CD4-positive, alpha-beta memory T cell (primary cell): ENCODE measurements at places on chromosomes 3 and 15.

DNA sequence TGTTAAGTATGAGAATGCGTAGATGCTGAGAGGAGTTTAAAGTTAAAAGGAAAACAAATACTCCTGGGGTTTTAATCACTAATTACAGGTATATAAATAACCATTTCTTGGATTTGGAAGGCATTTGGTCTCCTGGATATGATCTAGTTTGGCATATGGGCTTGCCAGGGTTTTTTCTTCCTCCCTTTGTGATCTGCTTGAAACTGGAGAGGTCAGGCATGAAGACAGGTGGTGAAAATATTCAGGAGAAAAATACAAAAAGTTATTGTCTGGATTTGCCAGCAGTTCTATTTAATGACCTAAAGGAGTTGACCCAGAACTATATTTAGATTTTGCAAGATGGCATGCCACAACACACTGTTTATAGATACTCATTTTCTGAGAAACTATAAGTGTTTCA, 136.3 kb downstream of the DIPK2A start:
- DNase-seq = no peak

GRCh38 chr15:78142332-78142731, 6.8 kb upstream of the IDH3A start:
- DNase-seq = no peak

DNA sequence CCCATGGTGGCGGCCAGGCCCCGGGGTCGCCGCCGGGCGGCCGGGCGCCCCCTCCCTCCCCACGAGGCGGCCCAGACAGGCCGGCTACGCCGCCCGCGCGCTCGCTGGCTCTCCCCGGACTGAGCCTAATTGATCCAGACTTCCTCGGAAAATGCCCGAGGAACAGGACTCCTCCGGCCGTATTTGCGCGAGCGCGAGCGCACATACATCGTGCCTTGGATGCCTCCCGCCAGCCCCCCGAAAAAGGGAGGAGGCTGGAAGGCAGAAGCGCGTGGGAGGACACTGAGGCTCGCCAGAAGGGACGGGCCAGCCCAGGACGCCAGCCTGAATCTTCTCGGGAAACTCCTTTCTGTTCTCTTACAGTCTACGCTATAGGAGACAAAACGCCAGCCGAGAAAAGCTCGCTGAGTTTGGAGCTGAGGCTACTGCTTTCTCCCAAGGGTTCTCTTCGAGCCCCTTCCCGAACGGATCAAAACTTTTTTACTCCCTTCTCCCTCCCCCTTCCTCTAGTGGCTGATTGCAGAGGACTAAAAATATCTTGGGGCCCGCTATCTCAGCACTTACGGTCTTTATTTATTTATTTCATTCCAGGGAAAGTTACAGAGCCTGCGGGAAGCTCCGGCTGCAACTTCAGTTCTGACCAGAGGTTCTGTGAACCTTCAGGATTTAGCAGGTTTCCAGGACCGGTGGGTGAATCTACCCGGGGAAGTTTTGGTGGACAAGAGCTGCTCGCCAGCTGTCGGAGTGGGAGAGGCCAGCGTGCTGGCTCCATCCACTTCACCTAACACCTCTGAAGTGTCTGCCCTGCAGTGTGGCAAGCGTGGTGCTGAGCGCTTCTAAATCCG, at the start of gene PDZRN3:
PDZRN3 (minus strand) TSS at position 121 of the 845 bp plus-strand sequence.
- no peak for DNase-seq

- DNase-seq = no peak
Measured at GRCh38 chr3:31048143-31048542, 153.7 kb upstream of the GADL1 start.

- DNase-seq = no peak
Measured at GRCh38 chr15:89761929-89762328, 10.9 kb upstream of the MESP1 start.

GRCh38 chr3:186241910-186242821, 119.9 kb downstream of the DGKG start:
- no peak for DNase-seq
